G401 (cell line): ENCODE measurements at places on chromosomes 4 and X. TPM values are rescaled to one million over a fixed set of nuclear protein-coding genes. Genes with fewer than 3 reads are reported as not detected.

The HSPA4L gene
- total RNA-seq = 14.0 and 19.0 TPM in 2 replicates

The DCX gene
- not detected in 2 replicates for total RNA-seq

The PF4V1 gene
- total RNA-seq = not detected in 2 replicates

The REPS2 gene
- 0.31 TPM in 1 of 2 replicates, not detected in the other for total RNA-seq

GRCh38 chr4:62531264-62531663, 1331.1 kb downstream of the ADGRL3 start:
- DNase-seq = no peak

DNA sequence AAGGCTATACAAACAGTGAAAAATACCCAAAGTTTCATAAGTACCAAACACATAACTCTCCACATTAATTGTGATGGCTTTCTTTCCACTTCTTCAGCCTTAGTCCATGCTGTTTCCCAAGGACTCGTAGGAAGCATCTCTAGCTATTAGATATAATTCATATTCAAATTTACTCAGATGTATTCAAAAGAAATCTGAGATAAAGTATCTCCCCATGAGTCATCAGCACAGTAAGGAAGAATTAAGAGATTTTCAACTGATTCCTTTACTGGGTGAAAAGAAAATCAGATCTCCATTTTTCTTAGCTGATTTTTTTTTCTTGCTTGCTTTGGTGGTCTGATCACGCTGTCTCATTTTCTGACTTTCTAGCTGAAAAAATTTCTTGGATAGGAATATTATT, 71.7 kb downstream of the MID1 start:
- DNase-seq = no peak

DNA sequence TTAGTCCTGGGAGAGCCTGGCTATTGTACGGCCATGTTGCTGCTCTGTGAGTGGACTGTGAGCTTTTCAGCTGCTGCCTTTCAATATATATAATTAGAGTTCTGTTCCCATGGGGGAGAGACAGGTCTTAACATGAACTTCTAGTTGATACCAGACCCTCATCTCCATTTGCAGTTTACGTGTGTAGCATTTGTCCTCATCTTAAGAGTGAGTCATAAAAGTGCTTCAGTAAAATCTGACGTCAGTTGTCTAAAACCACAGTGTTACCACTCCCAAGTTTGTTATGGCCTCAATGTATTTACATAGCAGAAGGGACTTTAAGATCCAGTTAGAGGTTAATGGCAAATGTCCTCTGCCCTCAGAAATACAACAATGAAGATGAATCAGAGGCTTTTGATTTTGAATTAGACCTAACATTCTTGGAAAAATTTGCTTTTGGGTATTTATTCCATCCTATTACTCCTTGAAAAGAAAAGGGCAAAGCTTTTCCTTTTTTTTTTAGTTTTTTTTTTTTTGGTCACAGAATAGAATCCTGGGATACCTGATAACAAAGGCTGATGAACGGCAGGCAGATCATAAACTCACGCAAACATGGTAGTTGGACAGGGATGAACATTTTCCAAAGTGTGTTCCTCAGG, 38.6 kb downstream of the PHOX2B start:
- no peak for DNase-seq

DNA sequence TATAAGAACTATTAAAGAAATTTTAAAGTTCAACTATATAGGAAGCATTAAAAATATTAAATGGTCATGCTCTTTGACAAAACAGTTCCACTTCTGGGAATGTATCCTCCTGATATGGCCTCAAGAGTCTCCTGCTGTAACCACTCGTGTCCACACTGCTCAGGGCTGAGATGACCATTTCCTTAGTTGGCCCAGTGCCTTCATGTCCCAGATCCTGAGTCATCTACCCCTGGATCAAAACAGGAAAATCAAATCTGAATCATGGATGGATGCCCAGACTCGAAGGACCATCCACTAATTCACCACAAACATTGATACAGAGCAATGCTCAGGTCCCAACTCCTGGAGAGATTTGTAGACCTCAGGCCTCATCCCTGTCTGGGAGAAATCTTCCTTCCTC, 44.7 kb downstream of the GPRASP3 start:
- DNase-seq = no peak

DNA sequence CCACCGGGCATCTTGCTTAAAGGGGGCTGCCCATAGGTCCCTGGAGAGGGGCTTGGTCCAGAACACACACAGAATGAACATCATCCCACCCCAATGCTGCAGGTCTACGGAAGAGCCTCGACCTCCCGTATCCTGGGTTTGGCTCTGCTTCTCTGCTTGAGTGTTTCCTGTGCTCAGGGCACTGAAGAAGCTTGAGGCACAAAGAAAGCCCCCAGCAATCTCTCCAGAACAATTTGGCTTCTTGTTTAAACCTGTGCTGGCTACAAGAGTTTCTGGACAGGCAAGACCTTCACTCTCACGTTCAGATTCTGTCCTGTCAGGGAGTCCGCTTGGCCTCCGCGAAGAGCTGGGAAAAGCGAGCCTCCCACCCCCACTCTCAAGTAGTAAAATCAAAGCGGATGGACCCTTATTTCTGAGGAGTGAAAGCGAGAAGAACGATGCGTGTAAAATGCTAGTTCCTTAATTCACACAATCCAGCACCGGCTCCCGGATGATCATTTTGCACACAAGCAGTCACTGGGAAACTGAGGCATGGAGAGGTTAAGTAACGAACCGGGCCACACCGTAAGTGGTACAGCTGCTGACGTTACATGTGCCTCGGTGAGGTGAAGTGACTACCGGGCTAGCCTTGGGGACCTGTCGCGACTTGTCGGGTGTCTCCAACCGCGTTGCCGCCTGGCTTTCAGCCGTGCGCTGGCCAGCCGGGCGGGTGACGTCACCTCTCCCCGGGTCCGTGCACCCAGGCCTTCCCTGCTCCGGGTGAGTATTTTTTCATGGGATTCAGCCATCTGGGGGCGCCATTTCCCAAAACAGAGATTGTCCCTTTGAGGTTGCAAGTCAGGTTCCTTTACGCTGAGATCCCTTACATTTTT, 3.1 kb upstream of the SFRP2 start:
- no peak for DNase-seq

DNA sequence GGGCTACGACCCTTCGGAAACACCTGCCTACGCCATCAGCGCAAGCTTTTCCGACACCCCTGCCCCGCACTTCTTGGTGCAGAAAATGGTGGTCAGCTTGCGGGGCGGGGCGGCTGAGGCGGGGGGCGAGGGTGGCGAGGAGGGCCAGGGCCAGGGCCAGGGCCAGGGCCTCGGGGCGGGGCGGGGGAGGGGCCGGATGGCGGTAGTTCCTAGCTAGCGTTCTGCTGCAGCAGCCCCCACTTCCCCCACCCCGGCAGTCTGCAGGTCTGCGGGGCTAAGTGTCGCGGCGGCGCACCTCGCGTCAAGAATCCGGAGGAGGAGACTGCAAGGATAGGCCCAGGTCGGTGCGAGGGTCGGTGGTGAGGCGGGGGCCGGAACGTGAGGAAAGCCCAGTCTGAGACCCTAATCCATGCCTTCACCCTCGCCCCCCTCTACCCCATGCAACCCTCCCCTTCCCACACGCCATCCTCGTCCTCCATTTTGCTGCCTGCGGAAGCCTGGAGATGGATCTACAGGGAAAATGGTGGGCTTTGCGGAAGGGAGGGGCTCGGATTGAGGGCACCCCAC, 600 bp downstream of the BEX4 start:
- peak; percentile 45 for DNase-seq

GRCh38 chrX:10897768-10898167, 213.4 kb upstream of the HCCS start:
- DNase-seq = no peak

DNA sequence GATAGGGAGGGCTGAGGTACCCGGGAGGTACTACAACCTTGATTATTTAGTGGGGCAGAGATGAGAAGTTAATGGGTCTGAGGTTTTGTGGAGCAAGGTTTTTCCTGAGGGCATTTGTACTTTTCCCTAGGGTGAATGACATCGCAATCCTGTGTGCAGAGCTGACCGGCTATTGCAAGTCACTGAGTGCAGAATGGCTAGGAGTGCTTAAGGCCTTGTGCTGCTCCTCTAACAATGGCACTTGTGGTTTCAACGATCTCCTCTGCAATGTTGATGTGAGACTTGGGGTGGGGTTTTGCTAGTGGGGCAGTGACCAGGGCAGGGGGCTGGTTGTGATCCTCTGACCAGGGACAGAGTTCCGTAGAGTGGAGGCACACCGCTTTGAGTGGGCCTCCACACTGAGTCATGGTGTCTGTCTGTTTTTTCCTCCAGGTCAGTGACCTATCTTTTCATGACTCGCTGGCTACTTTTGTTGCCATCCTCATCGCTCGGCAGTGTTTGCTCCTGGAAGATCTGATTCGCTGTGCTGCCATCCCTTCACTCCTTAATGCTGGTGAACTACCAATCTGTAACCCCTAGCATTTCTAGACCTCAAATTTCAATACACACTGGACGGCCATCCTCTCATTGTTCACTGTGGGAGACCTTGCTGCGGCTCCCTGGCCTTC, 9.9 kb downstream of the MED12 start:
- no peak for DNase-seq
